ENCODE measurements at places on chromosomes 13 and 19.

DNA sequence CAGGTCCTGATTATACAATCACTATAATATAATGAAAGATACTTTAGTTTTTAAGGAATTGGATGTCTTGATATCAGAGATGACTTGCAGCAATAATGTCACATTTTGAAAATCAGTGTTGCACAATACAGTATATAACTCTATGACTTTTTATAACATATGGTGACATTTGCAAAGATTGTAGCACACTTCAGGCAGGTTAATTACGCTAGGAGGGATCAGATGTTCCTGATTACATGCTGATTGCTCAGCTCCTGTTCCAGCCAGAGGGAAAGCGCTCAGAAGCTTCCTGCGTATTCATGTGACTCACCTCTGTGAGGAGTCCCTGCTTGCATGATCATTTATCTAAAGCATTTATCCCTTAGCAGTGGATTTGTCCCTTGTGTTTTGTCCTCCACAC, 265.6 kb downstream of the GPC5 start:
- peak; percentile 33 for DNase-seq

DNA sequence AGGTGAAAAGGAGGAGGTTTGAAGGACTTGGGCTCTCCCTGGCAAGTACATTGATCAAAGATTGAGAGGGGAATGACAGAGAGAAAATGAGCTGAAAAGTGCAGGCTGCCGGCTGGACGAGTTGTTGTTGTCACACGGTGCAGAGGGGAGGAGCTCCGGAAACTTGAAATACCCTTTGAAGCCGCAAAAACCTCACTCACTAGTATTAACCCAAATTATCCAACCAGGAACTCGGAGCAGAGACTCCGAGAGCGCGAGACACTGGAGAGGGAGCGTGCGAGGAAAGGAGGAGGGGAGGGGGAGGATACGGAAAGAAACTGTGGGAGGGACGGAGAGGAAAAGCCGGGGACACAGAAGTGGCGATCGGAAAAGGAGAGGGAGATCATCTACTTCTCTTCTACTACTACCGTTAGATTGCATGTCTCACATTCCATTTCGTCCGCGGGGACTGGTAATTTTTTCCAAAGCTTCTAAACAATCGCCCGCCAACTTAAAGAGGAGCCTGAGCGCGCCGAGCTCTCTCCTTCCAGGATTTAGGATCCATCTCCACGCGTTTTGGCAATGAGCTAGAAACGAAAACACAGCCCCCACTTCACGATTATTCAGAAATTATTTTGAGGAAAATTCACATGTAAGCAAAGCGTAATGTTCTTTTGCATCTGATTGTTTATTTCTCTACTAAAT, at the start of gene DACH1:
Gene DACH1 (minus strand): TSS at position 74 of the 684 bp plus-strand sequence.
- DNase-seq = no peak

DNA sequence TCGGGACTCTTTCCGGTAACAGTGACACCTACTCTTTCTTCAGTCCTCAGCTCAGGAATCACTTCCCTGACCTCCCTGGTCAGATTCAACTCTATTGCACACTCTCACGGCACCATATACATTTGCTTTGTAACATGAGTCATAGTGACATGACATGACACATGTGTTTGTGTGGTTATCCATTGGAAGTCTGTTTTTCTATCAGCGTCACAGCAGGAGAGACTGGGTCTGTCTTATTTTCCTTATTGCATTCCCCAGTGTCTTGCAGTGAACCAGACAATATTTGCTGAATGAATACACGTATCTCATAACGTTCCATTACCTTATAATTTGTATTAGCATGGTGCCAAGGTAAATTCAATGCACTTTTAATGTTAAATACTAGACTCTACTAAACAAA, 102.0 kb downstream of the DCLK1 start:
- DNase-seq = no peak

DNA sequence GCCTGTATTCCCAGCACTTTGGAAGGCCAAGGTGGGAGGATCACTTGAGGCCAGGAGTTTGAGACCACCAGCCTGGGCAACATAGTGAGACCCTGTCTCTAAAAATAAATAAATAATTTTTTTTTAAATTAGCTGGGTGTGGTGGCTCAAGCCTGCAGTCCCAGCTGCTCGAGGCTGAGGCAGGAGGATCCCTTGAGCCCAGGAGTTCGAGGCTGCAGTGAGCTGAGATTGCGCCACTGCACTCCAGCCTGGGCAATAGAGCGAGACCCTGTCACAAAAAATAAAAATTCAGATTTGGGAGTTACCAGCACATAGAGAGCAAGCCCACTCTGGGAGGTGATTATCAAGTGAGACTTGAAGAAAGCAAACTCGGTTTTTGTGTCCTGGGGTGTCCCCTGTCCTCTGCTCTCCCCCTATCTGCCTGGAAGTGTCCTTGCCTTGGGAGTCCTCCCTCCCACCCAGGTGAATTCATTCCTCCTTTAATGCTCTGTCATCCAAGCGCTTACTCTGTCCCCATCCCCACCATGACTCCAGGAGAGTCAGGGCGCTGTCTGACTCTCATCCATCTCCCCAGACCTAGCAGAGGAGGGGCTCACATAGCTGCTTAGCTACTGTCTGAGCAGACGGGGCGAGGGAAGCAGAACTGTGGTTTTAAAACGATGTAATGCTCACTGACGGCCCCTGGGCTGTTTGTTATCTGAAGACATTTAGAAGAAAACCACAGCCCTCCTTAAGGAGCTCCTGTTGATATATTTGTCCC, 146.8 kb downstream of the STK24 start:
- DNase-seq = no peak

DNA sequence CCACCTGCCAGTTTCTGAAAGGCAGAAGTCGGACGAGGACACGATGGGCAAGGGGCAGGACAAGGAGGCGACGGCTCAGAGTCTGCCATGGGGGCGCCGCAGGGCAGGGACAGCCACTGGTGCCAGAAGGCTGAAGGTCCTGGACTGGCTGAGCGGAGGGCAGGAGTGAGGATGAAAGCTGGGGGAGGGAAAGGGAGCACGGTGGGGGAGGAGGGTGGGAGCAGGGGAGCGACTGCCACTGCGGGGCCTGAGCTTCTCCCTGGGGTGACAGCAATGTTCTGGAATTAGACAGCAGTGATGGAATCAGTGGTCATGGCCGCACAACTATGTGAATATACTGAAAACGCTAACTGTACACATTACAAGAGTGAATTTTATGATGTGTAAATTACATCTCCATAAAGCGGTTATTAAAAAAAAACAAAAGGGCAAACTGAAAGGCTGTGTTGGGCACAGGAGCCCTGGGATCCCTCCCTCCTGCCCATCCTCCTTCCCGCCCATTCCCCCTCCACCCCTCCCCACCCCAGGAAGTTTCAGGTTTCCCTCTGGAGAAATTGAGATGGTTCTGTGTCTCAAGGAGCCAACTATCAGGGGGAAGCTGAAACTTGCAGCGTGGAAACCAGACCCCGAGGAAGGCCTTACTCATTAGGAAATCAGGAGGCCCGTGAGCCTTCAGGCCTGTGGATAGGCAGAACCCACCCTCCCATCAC, 15.9 kb downstream of the MLLT1 start:
- no peak for DNase-seq

Data from caudate nucleus (tissue), 63 donors.